ENCODE measurements at places on chromosomes 7 and 10.

DNA sequence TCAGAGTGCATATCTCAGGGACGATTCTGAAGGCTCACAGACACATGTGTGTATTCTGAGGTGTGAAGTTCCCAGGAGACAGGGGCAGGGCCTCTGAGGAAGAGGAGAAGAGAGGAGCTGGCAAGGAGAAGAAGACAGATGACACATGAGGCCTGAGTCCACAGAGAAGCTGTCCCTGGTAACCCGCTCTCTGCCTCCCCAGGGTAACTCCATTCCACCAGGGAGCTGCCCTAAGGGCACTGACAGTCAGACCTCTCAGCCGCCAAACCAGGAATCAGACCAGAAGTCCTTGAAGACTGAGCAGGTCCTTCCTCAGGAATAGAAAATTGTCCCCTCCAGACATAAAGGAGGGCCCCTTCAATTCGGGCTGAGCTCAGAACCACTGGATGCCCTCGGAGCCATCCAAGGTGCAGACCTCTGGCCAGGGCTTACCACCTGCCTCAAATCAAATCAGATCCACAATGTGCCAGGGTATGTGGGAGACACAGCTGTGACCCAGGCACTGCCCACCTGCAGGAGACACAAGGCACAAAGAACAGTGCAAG lies 57.4 kb downstream of the TLL2 start:
- no peak for DNase-seq

- DNase-seq, result no peak
Observed at GRCh38 chr10:32077896-32078485, 21.8 kb upstream of the KIF5B start.

GRCh38 chr10:85420501-85421191 lies 945.9 kb downstream of the GRID1 start:
- DNase-seq, result no peak

DNA sequence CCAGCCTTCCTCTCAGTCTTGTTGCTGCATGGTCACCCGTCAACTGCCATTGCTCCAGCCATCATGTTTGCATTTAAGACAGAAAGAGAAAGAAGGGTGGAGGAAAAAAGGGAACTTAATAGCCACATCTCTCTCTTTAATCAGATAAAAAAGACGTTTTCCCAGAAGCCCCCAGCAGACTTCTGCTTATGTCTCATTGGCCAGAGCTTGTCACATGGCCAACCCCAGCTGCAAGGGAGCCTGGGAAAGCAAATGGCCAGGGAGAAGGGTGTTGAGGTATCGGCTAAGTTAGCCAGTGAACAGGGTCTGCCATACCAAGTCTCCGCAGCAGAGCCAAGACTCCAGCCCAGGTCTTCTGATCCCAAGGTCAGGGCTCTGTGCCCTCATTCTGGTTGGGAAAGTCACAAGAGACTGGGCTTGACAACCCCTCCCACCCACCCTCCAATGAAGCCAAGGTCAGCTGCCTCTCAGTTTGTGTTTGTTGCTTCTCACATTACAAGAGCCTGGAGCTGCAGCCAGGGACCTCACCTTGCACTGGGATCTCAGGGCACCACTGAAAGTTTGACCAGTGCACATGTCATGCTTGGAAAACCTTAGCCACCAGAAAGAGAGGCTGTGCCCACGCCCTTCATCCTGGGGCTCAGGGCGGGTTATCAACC lies 80.3 kb upstream of the LYZL2 start:
- DNase-seq, result no peak

- DNase-seq, result no peak
Observed at GRCh38 chr10:72690071-72690755, 1.7 kb upstream of the MCU start.

- DNase-seq, result no peak
Observed at GRCh38 chr7:157138101-157138423, 664 bp upstream of the UBE3C start.

- no peak for DNase-seq
Observed at GRCh38 chr10:77463967-77464745, 173.5 kb downstream of the KCNMA1 start.

Data from germinal center (tissue), 1 donor.